ENCODE measurements at places on chromosomes 4 and X. TPM values are rescaled to one million over a fixed set of nuclear protein-coding genes. Genes with fewer than 3 reads are reported as not detected.
A peak's percentile ranks its signal among the peaks of the same experiment; 100 is the strongest.

DNA sequence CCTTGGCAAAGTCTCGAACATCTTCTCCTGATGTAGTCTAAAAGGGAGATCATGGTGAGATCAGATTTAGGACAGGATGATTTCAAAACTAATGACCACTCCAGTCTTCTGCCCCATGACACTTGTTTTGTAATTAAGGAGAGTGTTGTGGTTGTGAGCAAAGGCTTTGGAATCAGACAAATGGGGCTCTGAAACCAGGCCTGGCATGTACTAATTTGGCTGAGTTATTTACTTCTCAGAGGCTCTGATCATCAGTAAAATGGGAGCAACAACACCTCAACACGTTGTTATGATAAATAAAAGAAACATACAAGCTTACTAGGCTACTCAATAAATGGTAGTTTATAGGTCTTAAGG lies 106.9 kb upstream of the FTHL17 start:
- H3K27ac ChIP-seq, result no peak overlapping the region
- no peaks in the 10 kb centered on the region for H3K27me3 ChIP-seq
- no peaks in the 10 kb centered on the region for H3K4me1 ChIP-seq
- no peak overlapping the region for H3K4me3 ChIP-seq

DNA sequence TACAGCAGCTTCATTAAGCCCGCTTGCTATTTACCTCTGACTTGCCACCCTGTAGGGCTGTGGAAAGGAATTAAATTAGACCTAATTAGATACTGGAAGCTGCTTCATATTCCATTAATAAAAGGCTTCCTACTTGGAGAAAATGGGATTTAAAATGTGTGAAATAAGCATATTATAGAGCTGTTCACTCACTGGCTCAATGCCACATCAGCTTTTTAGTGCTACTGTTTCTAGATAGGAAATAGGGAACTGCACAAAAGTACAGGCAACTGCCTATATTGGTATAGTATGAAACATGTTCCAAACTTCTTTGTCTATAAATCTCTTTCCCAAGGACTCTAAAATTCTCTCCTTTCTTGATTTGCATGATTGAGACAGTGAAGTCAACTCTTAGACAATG lies 407.9 kb upstream of the AADAT start:
- no peaks in the 10 kb centered on the region for H3K27me3 ChIP-seq
- H3K36me3 ChIP-seq, result no peaks in the 10 kb centered on the region

DNA sequence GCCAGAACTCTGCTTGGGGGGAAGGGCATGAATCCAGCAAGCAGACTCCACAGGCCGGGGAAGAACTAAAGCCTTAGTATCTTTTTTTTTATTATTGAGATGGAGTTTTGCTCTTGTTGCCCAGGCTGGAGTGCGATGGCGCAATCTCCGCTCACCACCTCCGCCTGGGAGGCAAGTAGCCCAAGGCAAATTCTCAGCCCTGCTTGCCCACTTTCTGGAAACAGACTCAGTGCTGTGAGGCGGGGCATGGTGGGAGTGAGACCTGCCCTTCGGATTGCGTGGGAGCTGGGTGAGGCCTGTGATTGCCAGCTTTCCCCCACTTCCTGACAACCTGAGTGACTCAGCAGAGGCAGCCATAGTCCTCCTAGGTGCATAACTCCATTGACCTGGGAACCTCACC lies 348.8 kb downstream of the GASK1B start:
- H3K27me3 ChIP-seq, result no peaks in the 10 kb centered on the region
- H3K36me3 ChIP-seq, result no peaks in the 10 kb centered on the region
- DNase-seq, result no peak
- H3K4me3 ChIP-seq, result no peak overlapping the region
- no peaks in the 10 kb centered on the region for H3K4me1 ChIP-seq

- DNase-seq, result no peak
- H3K36me3 ChIP-seq, result no peaks in the 10 kb centered on the region
- H3K27me3 ChIP-seq, result peaks cover 20% of the 10 kb centered on the region
These were observed 278.0 kb upstream of the BOD1L1 start for GRCh38 chr4:13905543-13905942.

GRCh38 chrX:105168577-105168976 lies 51.9 kb downstream of the TEX13A start:
- no peaks in the 10 kb centered on the region for H3K27me3 ChIP-seq
- H3K27ac ChIP-seq, result peak overlapping the region; percentile 10
- no peak overlapping the region for H3K4me3 ChIP-seq
- H3K4me1 ChIP-seq, result no peaks in the 10 kb centered on the region
- H3K36me3 ChIP-seq, result no peaks in the 10 kb centered on the region

- H3K4me1 ChIP-seq, result peaks cover 3% of the 10 kb centered on the region
- peak; percentile 62 for DNase-seq
- no peaks in the 10 kb centered on the region for H3K27me3 ChIP-seq
These were observed 44.3 kb downstream of the RASGEF1B start for GRCh38 chr4:81427344-81427821.

GRCh38 chr4:128241425-128241913 lies 46.1 kb downstream of the PGRMC2 start:
- H3K27me3 ChIP-seq, result no peaks in the 10 kb centered on the region
- no peaks in the 10 kb centered on the region for H3K4me1 ChIP-seq
- DNase-seq, result no peak
- H3K4me3 ChIP-seq, result no peak overlapping the region
- H3K27ac ChIP-seq, result no peak overlapping the region
- no peaks in the 10 kb centered on the region for H3K36me3 ChIP-seq

DNA sequence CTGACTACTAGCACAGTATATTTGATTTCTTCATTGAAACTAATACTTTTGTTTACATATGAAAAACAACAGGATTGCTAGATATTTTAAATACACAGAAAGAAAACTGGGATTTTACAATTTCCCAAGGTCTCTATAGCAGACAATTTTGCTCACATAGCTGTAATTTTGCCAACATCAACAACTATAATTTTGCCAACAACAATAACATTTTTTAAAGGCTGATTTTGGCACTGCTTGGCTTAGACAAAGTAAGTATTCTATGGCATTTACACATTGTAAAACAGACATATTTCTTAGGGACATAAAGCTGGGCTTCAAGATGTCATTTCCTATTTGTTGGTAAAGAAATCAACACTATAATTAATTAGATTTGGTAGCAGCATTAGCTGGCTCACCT lies 922.1 kb downstream of the RAB28 start:
- no peaks in the 10 kb centered on the region for H3K36me3 ChIP-seq
- H3K27me3 ChIP-seq, result no peaks in the 10 kb centered on the region
- H3K27ac ChIP-seq, result no peak overlapping the region
- no peak overlapping the region for H3K4me3 ChIP-seq
- no peak for DNase-seq

Gene FAM149A
- total RNA-seq, result 3.3 TPM

Gene CSAG3
- total RNA-seq, result not detected

Gene ARR3
- total RNA-seq, result not detected

All from endodermal cell (in vitro differentiated cells).